ENCODE measurements at places on chromosomes 7 and 10.

- no peak for DNase-seq
Measured at GRCh38 chr10:33465747-33466146, 131.3 kb upstream of the NRP1 start.

- DNase-seq, result no peak
Measured at GRCh38 chr10:29767968-29768367, 133.2 kb upstream of the SVIL start.

DNA sequence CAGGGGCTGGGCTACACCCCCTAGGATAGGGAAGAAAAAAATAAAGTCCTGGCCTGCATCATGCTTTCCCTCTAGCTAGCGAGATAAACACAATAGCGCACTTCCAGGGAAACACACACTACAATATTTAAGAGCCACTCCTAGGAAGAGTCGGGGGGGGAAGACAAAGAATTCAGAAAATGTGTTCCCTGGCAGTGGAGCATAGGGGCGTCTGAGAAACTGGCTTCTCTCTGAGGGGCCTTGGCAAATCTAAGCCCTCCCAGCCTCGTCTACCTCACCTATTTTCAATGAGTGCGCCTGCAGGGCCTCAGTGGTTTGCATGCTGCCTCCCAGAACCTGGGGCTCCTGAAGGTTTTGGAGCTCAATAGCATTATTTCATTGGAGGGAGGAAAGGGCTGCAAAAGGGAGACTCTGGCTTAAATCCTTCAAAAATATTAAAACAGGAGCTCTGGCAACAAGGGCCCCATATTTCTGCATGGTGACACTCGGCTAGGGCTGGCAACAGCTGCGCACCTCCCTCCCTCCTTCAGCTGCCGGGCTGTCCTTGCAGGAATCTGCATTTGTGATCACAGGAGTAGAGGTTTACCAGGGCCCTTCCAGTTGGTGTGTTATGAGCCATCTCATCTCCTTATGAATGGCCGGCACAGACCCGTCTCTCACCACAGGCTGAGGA, 10.8 kb downstream of the ANXA11 start:
- no peak for DNase-seq

GRCh38 chr7:123738808-123739207, 10.0 kb downstream of the WASL start:
- DNase-seq, result no peak

- DNase-seq, result no peak
Measured at GRCh38 chr7:74253835-74254128, 417 bp downstream of the RFC2 start.
